A549 treated with CORT108297 at 1 μM for 4 hours (cell line): ENCODE measurements at places on chromosomes 7 and 10. TPM values are rescaled to one million over a fixed set of nuclear protein-coding genes. Genes with fewer than 3 reads are reported as not detected.

The AGMO gene
- total RNA-seq, result 0.57 to 1.1 TPM (median 0.75 TPM) in 5 replicates

The TSPAN12 gene
- total RNA-seq, result 0.46 to 1.0 TPM (median 0.67 TPM) in 5 replicates

The COL17A1 gene
- 1.6 to 2.7 TPM (median 2.2 TPM) in 5 replicates for total RNA-seq

The HMX2 gene
- total RNA-seq, result 0.08 to 0.14 TPM (median 0.11 TPM) in 4 of 5 replicates, not detected in the other

The TACR2 gene
- total RNA-seq, result 0.10 to 0.33 TPM (median 0.19 TPM) in 4 of 5 replicates, not detected in the other

The PLAU gene
- 109 to 124 TPM (median 120 TPM) in 5 replicates for total RNA-seq

The STEAP1B gene
- total RNA-seq, result 0.08 to 0.20 TPM (median 0.13 TPM) in 5 replicates

The A1CF gene
- total RNA-seq, result 0.01 TPM in 1 of 5 replicates, not detected in the others

The AKR1C3 gene
- 1,149 to 1,243 TPM (median 1,192 TPM) in 5 replicates for total RNA-seq

The KLHL7 gene
- 20.4 to 26.0 TPM (median 25.0 TPM) in 5 replicates for total RNA-seq

The CNNM1 gene
- 17.7 to 23.1 TPM (median 22.1 TPM) in 5 replicates for total RNA-seq

The ECHDC3 gene
- 7.9 to 11.5 TPM (median 11.3 TPM) in 5 replicates for total RNA-seq

The COPG2 gene
- total RNA-seq, result 12.4 to 16.3 TPM (median 14.1 TPM) in 5 replicates

The CXCL12 gene
- total RNA-seq, result 0.11 to 0.27 TPM (median 0.14 TPM) in 5 replicates

The AKR1C8 gene
- 0.09 to 0.42 TPM (median 0.15 TPM) in 4 of 5 replicates, not detected in the other for total RNA-seq

The H2BK1 gene
- total RNA-seq, result not detected in 5 replicates

The TCF7L2 gene
- total RNA-seq, result 14.0 to 23.4 TPM (median 19.2 TPM) in 5 replicates
